ENCODE measurements at places on chromosomes 3 and 15. TPM values are rescaled to one million over a fixed set of nuclear protein-coding genes. Genes with fewer than 3 reads are reported as not detected.

Gene TFDP2
- 21.2 TPM for total RNA-seq

GRCh38 chr3:40939030-40939740, 260.1 kb upstream of the CTNNB1 start:
- H3K27me3 ChIP-seq: peaks cover 3% of the 10 kb centered on the region
- no peak overlapping the region for H3K27ac ChIP-seq
- H3K4me1 ChIP-seq: no peaks in the 10 kb centered on the region
- no peak for DNase-seq

- H3K27ac ChIP-seq: no peak overlapping the region
- H3K27me3 ChIP-seq: no peaks in the 10 kb centered on the region
- H3K4me1 ChIP-seq: no peaks in the 10 kb centered on the region
- no peaks in the 10 kb centered on the region for H3K36me3 ChIP-seq
- no peak for DNase-seq
Observed at GRCh38 chr15:98350276-98350675, 298.1 kb upstream of the IGF1R start.

DNA sequence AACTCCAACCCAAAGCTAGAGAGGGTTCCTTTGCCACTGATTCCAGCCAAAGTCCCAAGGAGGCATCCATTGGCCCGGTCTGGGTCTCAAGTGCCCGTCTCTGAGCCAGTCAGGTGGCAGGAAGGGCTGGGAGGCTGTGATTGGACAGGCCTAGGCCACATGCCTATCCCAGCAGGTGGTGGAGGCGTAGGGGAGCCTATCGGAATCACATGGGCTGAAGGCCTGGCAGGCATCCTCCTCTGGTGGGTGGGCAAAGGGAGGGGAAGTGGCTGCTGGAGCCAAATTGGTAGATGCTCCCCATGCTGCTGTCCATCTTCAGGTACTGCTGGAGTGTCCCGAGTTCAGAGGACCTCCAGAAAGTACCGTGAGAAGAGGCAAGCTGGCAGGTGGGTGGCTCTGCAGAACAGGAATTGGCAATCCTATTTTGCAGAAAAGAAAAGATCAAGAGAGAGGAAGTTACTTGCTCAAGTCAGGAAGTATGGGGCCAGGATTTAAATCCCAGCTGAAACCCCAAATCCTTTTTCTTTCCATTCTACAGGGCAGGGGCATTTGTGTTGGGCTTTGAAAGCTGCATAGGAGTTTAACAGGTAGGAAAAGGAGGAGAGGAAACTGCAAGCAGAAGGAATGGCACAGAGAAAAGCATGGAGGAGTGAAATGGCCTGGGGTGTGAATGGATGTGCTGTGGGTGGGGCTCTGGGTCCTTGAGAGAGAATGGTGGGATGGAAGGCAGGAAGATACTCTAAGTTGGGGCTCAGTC, 3.7 kb downstream of the CHST13 start:
- peaks cover 14% of the 10 kb centered on the region for H3K27me3 ChIP-seq
- no peaks in the 10 kb centered on the region for H3K36me3 ChIP-seq
- H3K4me1 ChIP-seq: no peaks in the 10 kb centered on the region
- no peak for DNase-seq
- no peak overlapping the region for H3K4me3 ChIP-seq

DNA sequence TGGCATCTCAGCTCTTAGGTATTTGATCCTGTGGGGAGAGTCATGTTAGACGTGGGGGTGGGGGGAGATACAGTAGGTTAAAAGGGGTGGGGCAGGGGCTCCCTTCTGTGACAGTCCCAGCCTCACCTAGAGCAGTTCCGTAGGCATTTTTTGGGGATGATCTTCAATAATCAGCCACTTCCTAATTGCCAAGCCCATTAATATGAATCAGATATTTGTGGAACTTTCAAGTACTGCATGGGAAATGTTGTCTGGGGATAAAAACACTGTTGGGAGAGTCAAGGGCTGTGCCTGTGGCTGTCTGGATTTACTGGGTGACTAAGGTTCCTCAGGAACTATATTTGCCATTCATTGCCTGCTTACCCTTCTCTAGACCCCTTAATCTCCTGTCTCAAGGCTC, 9.5 kb downstream of the C3orf52 start:
- H3K4me3 ChIP-seq: no peak overlapping the region
- DNase-seq: no peak
- peaks cover 28% of the 10 kb centered on the region for H3K4me1 ChIP-seq
- no peaks in the 10 kb centered on the region for H3K27me3 ChIP-seq
- peaks cover 6% of the 10 kb centered on the region for H3K36me3 ChIP-seq

Gene ARGFX
- not detected for total RNA-seq

DNA sequence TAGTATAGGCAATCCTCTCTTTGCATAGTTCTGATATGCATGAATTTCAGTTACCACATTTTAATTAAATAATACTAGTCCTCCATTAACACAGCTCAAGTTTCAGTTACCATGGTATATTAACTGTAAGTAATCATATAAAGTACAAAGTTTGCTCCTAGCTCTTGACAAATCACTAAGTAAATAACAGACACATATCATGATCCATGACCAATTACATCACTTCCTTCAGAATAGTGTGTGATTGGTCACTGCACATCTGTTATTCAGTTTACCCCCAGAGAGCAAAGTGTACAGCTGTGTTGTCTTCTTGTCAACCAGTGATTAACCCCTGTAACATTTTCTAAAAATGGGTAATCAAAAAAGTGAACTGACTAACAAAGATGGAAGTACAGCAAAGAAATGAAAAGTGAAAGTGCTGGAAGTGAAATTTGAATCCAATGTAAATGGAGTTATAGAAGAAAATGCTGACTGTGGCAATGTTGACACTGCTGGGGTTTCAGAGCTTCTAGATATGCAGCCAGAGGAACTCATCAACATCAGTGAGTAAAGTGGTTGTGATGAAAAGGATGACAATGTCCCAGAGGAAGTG, 30.2 kb upstream of the LEKR1 start:
- H3K4me3 ChIP-seq: no peak overlapping the region
- no peaks in the 10 kb centered on the region for H3K27me3 ChIP-seq
- no peak for DNase-seq

Gene SLC28A2
- total RNA-seq: not detected

Data from activated CD4-positive, alpha-beta memory T cell treated with anti-CD3 and anti-CD28 coated beads, Interleukin-2, amount 10 ng/mL, durations not matched to agents 7 days and 5 days (primary cell).